Activated CD4-positive, CD25-positive, alpha-beta regulatory T cell (primary cell): ENCODE measurements at places on chromosomes 1 and 21.

- DNase-seq = peak; percentile 62
Observed at GRCh38 chr1:176206006-176206960, 803 bp downstream of the COP1 start.

DNA sequence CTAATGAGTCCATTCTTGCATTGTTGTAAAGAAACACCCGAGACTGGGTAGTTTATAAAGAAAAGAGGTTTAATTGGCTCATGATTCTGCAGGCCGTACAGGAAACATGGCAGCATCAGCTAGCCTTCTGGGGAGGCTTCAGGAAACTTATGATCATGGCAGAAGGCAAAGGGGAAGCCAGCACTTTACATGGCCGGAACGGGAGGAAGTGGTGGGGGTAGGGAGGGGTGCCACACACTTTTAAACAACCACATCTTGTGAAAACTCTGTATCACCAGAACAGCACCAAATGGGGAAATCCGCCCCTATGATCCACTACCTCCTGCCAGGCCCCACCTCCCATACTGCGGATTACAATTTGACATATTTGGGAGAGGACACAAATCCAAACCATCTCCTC, 43.9 kb downstream of the NOS1AP start:
- DNase-seq = no peak

DNA sequence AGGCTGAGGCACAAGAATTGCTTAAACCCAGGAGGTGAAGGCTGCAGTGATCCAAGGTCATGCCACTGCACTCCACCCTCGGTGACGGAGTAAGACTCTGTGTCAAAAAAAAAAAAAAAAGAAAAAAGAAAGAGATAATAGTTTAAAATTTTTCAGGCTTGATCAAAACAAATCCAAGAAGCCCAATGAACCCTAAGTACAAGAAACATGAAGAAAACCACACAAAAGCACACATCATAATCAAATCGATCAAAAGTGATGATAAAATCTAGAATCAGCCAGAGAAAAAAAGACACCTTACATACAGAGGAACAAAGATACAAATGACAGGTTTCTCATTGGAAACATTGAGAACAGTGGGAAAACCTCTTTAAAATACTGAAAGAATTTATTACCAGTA, 31.5 kb downstream of the LDLRAD1 start:
- no peak for DNase-seq

- no peak for DNase-seq
Observed at GRCh38 chr1:81730881-81731280, 69.9 kb upstream of the ADGRL2 start.
